Neural progenitor cell (in vitro differentiated cells): ENCODE measurements at places on chromosomes 1 and 21. TPM values are rescaled to one million over a fixed set of nuclear protein-coding genes. Genes with fewer than 3 reads are reported as not detected.

DNA sequence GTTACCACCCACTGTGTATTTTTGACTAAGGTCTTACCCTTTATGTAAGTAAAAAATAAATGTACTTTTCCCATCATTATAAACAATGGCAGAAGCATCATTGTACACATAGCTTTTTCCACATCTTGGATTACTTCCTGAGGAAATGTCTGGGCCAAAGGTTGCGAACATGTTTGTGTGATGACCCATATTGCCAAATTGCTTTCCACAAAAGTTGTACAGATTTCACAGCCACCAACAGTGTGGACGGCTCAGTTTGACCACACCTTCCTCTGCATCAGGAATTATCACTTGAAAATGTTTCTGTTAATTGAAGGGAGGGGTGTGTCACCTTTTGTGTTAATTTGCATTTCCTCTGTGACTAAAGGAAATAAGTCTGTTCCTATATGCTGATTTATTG, 25.7 kb downstream of the AKNAD1 start:
- DNase-seq = no peak
- H3K4me3 ChIP-seq = no peak overlapping the region
- no peak overlapping the region for H3K27ac ChIP-seq
- no peaks in the 10 kb centered on the region for H3K4me1 ChIP-seq
- H3K36me3 ChIP-seq = no peaks in the 10 kb centered on the region

GRCh38 chr1:168887381-168887780, 158.4 kb upstream of the DPT start:
- no peak overlapping the region for H3K27ac ChIP-seq
- H3K4me1 ChIP-seq = no peaks in the 10 kb centered on the region
- H3K27me3 ChIP-seq = no peaks in the 10 kb centered on the region
- H3K36me3 ChIP-seq = no peaks in the 10 kb centered on the region

The CACNA1E gene
- 2.1 TPM in 2 replicates for total RNA-seq

GRCh38 chr1:234778221-234779159, 168.5 kb upstream of the IRF2BP2 start:
- no peak overlapping the region for H3K4me3 ChIP-seq
- H3K4me1 ChIP-seq = peaks cover 9% of the 10 kb centered on the region
- H3K27me3 ChIP-seq = peaks cover 48% of the 10 kb centered on the region

DNA sequence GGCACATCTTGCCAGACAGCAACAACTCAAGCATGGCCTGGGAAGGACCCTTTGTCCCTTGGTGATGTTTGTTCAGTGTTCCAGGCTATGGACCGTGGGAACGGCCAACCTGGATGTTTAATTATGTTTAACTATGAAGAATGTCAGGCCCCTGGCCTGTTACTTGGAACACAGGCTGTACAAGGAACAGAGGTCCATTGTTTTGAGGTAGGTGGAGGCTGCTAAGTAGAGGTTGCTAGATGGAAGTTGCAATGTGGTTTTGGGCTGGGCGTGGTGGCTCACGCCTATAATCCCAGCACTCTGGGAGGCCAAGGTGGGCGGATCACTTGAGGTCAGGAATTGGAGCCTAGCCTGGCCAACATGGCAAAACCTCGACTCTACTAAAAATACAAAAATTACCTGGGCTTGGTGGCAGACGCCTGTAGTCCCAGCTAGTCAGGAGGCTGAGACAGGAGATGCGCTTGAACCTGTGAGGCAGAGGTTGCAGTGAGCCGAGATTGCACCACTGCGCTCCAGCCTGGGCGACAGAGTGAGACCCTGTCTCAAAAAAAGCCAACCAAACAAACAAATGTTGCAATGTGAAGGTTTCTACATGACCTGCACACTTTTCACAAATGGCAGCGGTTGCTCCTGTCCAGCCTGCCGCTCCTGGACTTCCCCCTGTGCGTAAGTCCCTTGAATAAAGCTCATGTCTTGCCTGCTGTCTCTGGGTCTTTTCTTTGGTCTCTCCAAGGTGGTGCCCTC, 2.5 kb upstream of the LEFTY1 start:
- no peak for DNase-seq
- no peaks in the 10 kb centered on the region for H3K4me1 ChIP-seq
- H3K27me3 ChIP-seq = peaks cover 37% of the 10 kb centered on the region
- no peak overlapping the region for H3K4me3 ChIP-seq
- H3K36me3 ChIP-seq = no peaks in the 10 kb centered on the region

GRCh38 chr1:107526524-107527198, 385.8 kb downstream of the NTNG1 start:
- no peaks in the 10 kb centered on the region for H3K36me3 ChIP-seq
- no peak overlapping the region for H3K27ac ChIP-seq
- H3K4me3 ChIP-seq = no peak overlapping the region
- H3K4me1 ChIP-seq = peaks cover 27% of the 10 kb centered on the region

- no peaks in the 10 kb centered on the region for H3K27me3 ChIP-seq
- no peak overlapping the region for H3K27ac ChIP-seq
- DNase-seq = no peak
- H3K4me3 ChIP-seq = no peak overlapping the region
Observed at GRCh38 chr1:116471241-116471640, 98.2 kb downstream of the ATP1A1 start.

DNA sequence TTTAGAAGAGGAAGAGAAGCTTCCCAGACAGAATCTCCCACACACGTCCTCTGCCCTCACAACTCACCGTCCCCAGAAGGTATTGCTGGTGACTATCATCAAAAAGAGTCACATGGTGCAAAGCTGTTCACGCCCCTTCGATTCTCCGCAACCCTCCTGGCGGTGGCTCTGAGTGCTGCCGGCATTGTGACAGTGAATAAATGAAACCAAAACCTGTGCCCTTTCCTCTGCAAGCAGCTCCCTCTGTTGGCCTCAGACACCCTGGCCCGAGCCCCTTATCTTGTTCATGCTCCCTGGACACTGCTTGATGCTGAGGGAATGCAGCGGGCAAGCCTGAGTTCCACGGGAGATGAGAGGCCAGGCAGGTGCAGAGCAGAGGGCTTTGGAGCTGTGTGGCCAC, 510.3 kb downstream of the NPHP4 start:
- H3K27me3 ChIP-seq = no peaks in the 10 kb centered on the region
- peak; percentile 76 for DNase-seq
- H3K4me3 ChIP-seq = no peak overlapping the region
- no peak overlapping the region for H3K27ac ChIP-seq
- no peaks in the 10 kb centered on the region for H3K4me1 ChIP-seq

GRCh38 chr1:234629026-234629425, 19.0 kb upstream of the IRF2BP2 start:
- DNase-seq = no peak
- H3K4me1 ChIP-seq = no peaks in the 10 kb centered on the region
- no peak overlapping the region for H3K4me3 ChIP-seq
- no peaks in the 10 kb centered on the region for H3K36me3 ChIP-seq
- no peak overlapping the region for H3K27ac ChIP-seq
- no peaks in the 10 kb centered on the region for H3K27me3 ChIP-seq

- no peak for DNase-seq
- H3K27ac ChIP-seq = no peak overlapping the region
- no peaks in the 10 kb centered on the region for H3K4me1 ChIP-seq
Observed at GRCh38 chr1:170707959-170708655, 44.2 kb downstream of the PRRX1 start.

The TNFRSF18 gene
- total RNA-seq = not detected in 2 replicates

The RIPPLY3 gene
- 2.8 and 4.3 TPM in 2 replicates for total RNA-seq

DNA sequence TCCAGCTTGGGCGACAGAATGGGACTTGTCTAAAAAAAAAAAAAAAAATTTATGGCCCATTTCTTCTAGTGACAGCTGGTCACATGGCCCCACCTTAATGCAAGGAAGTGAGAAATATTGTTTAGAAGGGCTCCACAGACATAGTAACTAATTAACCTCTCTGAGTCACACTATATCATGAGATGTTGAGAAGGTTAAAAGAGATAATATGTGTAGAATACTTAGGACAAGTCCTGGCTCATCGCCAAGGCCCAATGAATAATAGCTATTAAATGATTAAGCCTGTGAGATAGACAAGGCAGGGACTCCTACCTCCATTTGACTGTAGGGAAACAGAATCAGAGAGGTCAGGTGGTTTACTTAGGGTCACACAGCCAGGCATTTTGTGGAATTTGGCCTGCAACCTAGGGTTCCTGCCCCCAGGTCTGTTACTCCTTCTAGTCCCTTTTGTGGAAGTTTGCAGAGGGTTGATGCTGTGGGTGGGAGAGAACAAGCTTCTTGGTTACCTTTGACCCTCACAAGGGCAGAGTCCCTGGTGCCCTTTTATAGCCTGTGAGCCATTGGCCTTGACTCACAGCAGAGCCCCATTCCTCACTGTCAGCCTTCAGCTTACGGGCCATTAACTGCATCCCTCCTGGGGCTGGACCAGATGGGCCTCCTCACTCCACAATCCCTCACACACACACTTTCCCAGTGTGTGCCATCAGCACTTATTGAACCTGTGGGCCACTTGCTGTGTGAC, 48.5 kb downstream of the OPRD1 start:
- H3K27me3 ChIP-seq = no peaks in the 10 kb centered on the region
- no peak overlapping the region for H3K4me3 ChIP-seq
- no peak overlapping the region for H3K27ac ChIP-seq
- no peak for DNase-seq
- peaks cover 12% of the 10 kb centered on the region for H3K4me1 ChIP-seq

DNA sequence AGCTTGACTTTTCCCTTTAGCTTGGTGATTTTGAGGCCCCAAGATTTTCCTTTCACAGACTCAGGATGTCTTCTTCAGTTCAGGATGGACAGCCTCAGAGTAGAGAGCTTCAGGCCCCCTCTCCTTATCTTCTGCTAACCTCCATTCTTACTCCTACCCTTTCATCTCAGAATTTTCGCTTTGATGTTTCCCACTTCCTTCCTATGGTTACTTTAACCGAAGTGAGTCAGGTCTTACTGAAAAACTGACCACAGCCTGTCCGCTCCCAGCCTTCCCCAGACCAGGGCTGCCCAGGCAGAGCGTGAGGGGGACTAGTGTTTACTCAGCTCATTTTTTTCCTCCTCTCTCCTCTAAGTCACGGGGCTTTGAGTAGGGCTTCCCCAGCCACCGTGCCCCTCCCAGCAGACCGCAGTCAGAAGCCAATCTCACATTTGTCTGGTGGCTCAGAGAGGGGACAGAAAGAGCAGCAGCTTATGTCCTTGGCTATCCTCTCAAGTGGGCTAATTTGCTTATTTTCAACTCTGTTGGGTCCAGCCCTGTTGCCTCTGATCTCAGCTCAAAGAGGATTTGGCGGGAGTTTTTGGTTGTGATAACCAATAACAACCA, 4.2 kb upstream of the IL19 start:
- no peak overlapping the region for H3K4me3 ChIP-seq

DNA sequence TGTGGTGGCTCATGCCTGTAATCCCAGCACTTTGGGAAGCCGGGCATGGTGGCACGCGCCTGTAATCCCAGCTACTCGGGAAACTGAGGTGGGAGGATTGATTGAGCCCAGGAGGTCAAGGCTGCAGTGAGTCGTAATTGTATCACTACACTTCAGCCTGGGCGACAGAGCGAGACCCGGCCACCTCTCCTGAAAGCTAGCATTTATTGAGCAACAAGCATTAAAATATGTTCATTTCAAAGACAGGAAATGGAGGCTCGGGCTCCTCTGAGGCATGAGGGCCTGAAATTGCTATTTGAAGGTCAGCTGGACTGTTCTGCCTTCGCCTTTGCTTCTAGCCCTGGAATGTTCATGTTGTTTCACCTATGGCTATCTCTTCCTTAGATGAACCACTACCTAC, 34.5 kb downstream of the SPATA21 start:
- no peak overlapping the region for H3K4me3 ChIP-seq
- H3K27ac ChIP-seq = no peak overlapping the region
- no peaks in the 10 kb centered on the region for H3K27me3 ChIP-seq
- no peaks in the 10 kb centered on the region for H3K4me1 ChIP-seq
- no peak for DNase-seq
- no peaks in the 10 kb centered on the region for H3K36me3 ChIP-seq

- H3K27ac ChIP-seq = no peak overlapping the region
- no peaks in the 10 kb centered on the region for H3K27me3 ChIP-seq
- H3K36me3 ChIP-seq = no peaks in the 10 kb centered on the region
- DNase-seq = no peak
- no peak overlapping the region for H3K4me3 ChIP-seq
Observed at GRCh38 chr1:25530186-25531081, 13.0 kb upstream of the LDLRAP1 start.

DNA sequence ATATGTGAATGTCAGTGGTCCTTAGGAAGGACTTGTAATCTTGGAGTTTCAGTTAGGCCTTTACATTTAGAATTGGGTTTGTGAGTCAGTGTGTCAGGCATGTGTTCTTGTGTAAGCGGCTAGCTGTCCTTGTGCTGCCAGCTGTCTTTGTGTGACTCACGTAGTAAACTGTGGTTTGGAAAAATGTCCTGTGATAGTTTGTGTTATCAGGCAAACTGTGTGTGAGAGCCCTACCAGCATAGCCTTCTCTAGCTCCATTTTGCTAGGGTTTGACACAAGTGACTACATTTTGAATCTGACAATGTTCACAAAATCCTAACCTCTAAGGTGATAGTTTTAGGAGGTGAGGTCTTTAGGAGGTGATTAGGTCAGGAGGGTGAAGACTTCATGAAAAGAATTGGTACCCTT, 6.9 kb upstream of the SLC35D1 start:
- no peaks in the 10 kb centered on the region for H3K27me3 ChIP-seq
- peaks cover 14% of the 10 kb centered on the region for H3K4me1 ChIP-seq
- H3K36me3 ChIP-seq = no peaks in the 10 kb centered on the region
- H3K27ac ChIP-seq = no peak overlapping the region
- H3K4me3 ChIP-seq = no peak overlapping the region

The C1QB gene
- not detected in 2 replicates for total RNA-seq

DNA sequence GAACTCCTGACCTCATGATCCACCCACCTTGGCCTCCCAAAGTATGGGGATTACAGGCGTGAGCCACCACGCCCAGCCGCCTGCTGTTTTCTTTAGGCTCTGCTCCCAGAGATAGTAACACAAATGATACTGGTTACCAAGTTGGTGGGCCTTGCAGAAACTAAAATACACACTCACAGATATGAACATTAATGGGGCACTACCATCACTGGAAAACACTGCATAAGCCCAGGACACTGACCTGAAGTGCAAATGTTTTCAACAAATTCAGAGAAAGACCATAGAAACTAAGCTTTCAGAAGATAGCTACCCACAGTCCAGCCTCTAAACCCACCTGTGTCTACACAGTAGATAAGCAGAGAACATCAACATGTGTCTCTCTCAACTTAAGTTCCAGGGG, 180.5 kb downstream of the FCRL5 start:
- H3K27ac ChIP-seq = no peak overlapping the region
- no peaks in the 10 kb centered on the region for H3K4me1 ChIP-seq
- no peaks in the 10 kb centered on the region for H3K27me3 ChIP-seq
- no peaks in the 10 kb centered on the region for H3K36me3 ChIP-seq

The KCNE2 gene
- 0.19 TPM in 1 of 2 replicates, not detected in the other for total RNA-seq

DNA sequence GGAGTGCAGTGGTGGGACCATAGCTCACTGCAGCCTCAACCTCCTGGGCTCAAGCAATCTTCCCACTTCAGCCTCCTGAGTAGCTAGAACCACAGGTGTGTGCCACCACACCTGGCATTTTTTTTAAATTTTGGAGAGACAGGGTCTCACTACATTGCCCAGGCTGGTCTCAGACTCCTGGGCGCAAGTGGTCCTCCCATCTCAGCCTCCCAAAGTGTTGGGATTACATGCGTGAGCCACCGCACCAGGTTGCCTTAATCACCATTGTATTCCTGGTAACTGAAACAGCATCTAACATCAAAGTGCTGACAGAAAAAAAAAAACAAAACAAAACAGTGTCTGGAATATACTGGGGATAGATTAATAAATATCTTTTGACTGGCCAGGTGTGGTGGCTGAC, 18.2 kb downstream of the RPL5 start:
- no peak for DNase-seq
- H3K27me3 ChIP-seq = no peaks in the 10 kb centered on the region
- no peaks in the 10 kb centered on the region for H3K4me1 ChIP-seq
- H3K4me3 ChIP-seq = no peak overlapping the region
